ENCODE measurements at places on chromosomes 12 and 14.

DNA sequence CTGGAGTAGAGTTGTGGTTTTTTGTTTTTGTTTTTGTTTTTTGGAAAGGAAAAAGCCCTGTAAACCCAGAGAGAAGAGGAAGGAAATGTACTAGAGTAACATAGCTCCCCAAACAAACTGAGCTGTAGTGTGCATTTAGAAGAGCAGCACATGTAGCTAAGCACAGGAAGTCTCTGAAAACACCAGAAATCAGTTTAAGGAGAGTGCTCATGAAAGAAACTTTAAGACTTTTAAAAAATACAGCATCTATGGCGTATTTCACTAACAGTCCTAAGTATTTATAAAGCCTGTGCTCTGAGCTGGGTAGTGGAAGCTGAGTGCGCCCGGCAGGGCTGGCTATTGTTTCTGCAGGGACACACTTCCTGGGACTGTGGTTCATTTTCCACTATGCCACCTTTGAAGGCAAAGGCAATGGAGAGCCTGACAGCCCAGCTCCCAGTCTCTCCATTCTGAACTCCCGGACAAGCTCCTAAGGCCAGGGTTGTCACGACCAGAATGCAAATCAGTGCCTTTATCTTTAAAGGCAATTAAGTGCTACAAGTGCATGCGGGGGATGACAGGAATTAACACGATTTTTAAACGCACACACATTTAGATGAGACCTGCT is 45.4 kb downstream of the NIN start:
- DNase-seq: no peak

- DNase-seq: no peak
Measured at GRCh38 chr14:71729596-71729995, 202.6 kb upstream of the RGS6 start.

DNA sequence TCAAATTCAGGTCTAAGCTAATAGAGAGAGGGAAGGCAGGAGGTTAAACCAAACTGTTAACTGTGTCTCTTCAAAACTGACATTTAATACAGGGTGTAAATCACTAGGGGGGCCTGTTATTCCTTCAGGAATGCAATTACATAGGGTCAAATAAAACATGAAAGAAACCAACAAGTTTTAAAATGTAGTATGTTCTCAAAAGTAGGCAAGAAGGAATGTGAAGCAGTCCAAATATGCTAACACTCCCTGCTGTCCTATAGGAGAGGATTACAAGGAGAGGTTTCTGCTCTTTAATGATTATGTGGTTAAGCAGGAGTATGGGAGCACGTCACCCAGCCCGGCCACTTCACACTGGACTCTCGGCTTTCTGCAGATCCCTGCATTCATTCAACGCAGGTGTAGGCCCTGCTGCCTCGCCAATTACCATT is 42.5 kb upstream of the BMP4 start:
- DNase-seq: no peak

DNA sequence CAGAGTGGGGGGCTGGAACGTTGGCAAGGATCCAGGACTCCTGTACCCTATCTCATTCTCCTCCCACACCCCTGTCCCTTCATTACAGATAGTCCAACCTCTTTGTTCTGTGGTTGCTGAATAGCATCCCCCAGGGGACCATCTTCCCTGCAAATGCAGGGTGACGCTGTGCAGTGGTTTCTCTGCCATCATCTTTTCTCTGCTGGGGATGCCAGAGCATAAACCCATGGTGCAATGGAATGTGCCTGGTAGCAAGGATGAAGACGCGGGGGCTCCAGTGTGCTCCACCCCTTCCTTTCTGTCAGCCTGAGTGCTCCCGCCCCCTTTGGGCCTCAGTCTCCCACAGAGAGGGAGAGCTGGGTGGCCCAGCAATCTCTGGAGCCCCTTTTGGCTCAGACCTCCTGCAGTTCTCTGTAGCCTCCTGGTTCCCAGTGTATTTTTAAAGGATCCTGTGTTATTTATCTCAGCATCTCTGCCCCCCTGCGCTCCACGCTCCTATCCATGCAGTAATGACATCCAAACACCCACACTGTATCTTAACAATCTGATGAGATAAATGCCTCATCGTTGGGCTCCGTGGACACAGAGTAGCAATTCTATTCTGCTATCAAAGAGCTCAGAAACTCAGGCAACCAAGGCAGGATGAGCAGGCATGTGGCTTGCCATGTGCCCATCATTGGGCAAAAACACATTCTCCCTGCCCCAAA is 212.8 kb downstream of the CACNA1C start:
- DNase-seq: no peak

DNA sequence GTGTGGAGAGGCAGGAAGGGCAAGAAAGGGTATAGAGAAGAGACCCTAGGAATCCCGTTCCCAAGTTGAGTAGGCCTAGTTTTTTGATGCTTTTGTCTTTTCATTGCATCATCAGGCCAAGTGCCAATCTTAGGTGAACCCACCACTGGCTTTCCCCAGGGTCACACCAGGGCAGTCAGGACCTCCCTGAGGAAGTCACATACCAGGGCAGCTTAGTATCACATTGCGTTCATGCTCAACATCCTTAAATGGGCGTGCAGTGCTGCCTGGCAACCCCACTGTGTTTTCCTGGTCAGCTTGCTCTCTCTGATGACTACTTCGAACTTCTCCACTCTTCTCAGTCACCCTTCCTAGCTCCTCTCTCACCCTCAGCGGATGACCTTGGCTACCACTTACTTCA is 9.0 kb downstream of the ASIC1 start:
- no peak for DNase-seq

GRCh38 chr14:46661728-46662127 is 10.1 kb upstream of the RPL10L start:
- no peak for DNase-seq

DNA sequence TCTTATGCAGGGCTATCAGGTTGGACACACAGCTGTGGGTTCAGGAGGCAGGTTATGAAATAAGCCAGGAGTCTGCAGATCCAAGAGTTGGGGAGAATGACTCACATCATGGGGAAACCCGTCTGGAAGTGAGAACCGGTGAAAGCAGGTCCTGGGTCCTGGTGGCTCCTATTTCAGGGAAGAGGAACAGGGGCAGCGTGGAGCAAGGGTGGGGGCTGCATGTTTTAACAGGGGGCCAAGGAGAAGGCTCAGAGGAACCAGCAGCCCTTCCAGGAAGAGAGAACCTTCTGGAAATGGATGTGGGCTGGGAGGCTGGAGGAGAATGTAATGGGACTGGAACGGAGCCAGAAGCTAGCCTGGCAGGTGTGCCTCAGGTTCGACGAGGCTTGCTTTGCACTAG is 7.8 kb upstream of the KRT74 start:
- DNase-seq: no peak

GRCh38 chr12:116332705-116333380 is 55.4 kb upstream of the MED13L start:
- no peak for DNase-seq

DNA sequence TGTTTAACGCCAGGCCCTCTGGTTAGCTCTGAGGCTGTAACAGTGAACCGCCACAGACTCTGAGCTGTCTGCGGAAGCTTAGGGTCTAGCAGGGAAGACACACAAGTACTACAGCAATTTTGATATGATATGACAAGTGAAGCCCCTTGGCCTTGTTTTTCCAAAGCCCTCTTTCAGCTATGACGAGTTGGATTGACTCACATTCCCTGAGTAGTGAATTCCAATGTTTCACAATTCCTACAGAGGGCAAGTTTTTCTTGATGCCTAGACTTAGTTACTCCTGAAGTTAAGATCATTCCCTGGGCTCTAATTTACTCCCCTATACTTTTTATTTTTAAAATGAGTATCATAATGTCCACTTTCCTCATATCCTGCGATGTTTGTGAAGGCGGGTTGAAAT is 53.3 kb upstream of the CISTR start:
- DNase-seq: no peak

DNA sequence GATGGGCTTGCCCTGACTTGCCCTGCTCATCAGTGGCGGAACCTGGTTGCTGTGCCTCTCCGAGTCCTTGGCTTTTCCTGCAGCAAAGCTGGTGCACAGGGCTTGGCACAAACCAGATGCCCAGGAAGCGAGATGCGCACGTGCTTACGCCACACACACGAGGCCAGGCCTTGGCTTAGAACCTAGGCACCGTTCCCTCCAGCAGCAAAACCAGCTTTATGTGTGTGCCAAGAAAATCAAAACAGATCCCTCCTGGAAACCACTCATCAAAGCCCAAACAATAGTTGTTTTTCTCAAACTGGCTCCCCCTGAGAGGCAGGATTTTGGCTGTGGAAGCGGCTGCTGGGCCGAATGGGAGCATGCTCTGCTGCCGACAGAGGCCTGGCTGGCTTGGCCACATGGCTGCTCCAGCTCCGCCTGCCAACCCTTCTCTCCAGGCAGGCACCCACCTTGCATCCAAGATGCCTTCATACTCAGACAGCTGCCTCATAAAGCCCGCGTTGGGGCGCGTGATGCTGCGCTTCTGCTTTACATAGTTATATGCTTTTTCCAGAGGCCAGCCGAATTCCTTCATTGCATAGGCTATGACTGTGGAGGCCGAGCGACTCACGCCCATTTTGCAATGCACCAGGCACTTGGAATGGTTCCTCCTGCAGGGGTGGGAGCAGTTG is 58.7 kb downstream of the SSH1 start:
- DNase-seq: no peak

Measured in activated T-cell treated with anti-CD3 and anti-CD28 coated beads, Interleukin-2, amount 50 U/mL, for 48 hours (primary cell).